Renal pelvis (tissue), 12 donors: ENCODE measurements at places on chromosomes 6 and 20.

- no peak for DNase-seq
These were observed 231.0 kb upstream of the GMDS start for GRCh38 chr6:2476376-2476775.

- DNase-seq = no peak
These were observed 19.1 kb downstream of the ITCH start for GRCh38 chr20:34382174-34382573.

DNA sequence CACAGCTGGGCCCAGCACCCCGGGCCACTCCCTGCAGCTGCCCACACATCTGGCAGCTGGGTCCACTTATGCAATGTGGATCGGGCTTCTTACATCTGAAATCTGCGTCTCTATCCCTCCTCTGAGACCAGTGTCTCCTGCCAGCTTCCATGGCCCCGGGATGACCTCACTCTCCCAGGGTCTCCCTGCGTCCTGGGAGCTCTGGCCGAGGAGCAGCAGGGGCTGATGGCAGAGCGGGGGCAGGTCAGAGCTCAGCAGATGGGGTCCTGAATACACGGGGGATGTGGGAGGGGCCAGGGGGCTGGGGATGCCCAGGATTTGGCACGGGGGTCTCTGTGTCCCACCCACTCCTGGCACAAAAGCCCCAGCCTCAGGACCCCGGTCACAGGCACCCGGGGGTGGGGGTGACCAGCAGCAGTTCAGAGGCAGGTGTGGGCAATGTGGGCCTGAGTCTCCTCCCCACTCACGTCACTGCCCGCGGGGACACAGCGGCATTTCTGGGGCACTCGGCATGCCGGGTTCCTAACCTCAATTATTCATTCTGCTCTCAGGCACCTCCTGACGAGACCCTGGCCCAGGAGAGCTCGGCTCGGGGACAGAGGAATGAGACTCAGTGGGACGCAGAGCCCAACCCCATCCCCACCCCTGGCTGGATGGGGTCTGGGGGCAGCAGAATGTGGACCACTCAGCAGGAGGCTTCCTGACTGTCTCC, 16.4 kb downstream of the CHRNA4 start:
- DNase-seq = no peak

GRCh38 chr6:14789996-14790395, 455.9 kb upstream of the JARID2 start:
- DNase-seq = no peak

DNA sequence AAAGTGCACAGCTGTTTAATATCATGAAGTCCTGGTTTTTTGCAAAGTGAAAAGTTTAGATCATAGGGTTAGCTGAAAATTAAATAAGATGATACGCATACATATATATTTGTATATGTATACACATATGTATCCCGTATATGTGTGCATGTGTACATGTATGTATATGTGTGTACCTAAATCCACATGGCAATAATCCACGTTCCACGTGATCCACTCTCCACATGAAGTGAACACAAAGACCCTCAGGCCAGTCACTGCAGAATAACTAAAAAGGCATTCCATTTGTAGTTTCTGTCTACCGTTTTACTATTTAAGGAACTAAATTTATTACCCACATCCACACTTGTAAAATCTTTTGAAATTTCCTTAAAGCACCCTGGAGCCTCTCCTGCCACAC, 294.9 kb downstream of the FOXA2 start:
- DNase-seq = no peak
